ENCODE measurements at places on chromosomes 7 and 10.

- no peak for DNase-seq
Measured at GRCh38 chr10:131725581-131726069, 175.2 kb upstream of the PPP2R2D start.

- no peak for DNase-seq
Measured at GRCh38 chr7:147584771-147585193, 1005.8 kb upstream of the C7orf33 start.

GRCh38 chr10:57638411-57638810 is 629.3 kb downstream of the IPMK start:
- DNase-seq: no peak

- DNase-seq: no peak
Measured at GRCh38 chr7:151631570-151631952, 111.9 kb upstream of the RHEB start.

DNA sequence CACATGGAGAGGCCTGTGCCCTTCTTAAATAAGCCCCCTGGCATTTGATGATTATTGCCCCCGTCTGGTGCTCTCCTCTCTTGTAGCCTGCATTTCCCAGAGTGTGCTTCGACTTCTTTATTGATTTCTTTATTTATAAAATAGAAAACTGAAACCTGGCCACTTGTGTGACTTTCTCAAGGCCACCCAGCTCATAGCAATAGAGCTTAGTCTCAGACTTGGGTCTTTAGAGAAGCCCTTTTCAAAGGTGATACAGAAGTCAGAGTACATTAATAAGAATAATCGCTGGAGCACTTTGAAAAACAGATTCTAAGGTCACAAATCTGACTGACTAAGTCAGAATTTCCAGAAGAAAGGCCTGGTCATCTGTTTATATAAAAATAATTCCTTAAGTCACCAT is 86.6 kb downstream of the NOC3L start:
- no peak for DNase-seq

DNA sequence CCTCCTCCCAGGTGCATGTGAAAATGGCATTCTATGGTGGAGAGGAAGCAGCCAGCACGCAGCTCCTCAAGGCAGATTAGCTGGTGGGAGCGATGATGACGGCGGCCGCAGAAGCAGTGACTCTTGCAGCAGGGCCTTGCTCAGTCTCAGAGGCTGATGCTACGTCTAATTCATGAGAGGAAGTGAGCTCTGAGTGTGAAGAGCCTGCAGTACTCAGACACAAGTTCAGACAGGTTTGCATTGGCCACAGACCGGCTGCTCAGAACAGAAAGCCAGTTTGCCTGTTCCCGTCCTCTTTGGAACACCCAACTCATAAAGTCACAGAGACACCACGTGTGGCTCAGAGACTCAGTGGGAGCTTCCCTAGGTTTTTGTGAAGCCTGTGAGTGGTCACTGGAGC is 136.5 kb downstream of the ADARB2 start:
- no peak for DNase-seq

GRCh38 chr10:113356794-113357680 is 195.8 kb upstream of the HABP2 start:
- no peak for DNase-seq

- no peak for DNase-seq
Measured at GRCh38 chr10:28616514-28616913, 60.8 kb upstream of the BAMBI start.

GRCh38 chr7:76069238-76069638 is 21.3 kb downstream of the MDH2 start:
- no peak for DNase-seq

DNA sequence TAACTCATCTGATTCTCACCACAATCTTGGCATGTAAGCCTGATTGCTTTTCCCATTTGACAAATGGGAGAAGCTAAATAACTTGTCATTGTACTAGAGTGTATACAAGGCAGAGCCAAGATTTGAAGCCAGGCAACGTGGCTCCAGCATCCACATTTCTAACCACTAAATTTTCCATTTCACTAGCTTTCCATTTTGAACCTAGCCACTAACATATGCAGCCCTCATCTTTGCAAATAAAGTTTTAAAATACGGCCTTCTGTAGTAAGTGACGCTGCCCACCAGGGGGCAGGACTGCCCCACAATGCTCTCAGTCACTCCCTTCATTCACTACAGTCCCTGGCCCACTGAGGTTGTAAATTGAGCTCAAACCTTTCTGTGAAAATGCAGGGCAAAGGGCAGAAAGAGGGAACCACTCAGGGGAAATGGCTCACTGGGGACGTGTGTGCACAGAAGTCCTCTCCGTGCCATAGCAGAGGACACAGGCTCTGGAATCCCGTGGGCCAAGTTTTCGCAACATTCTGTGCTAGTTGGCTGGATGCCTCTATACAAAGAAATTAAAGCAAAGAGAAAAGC is 315.7 kb downstream of the TNS3 start:
- peak; percentile 17 for DNase-seq

DNA sequence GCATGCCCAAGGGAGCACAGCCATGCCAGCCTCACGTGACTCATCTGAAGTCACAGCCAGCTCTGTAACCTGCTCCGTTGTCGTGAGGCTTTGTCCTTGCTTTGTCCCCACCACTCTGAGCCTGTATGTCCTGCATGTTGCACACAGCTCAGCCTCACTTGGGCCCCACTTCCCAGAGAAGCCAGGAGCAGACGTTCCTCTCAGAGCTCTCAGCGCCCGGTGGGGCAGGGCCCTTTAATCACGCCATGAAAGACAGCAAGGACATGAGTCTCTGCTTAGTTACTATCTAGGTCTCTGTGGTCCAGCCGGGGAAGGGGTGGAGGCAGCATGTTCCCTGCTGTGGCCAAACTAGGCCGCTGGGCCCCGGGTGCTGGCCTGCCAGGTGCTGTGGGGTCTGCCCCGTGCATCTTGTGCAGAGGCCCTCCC is 127.4 kb upstream of the FAM20C start:
- no peak for DNase-seq

DNA sequence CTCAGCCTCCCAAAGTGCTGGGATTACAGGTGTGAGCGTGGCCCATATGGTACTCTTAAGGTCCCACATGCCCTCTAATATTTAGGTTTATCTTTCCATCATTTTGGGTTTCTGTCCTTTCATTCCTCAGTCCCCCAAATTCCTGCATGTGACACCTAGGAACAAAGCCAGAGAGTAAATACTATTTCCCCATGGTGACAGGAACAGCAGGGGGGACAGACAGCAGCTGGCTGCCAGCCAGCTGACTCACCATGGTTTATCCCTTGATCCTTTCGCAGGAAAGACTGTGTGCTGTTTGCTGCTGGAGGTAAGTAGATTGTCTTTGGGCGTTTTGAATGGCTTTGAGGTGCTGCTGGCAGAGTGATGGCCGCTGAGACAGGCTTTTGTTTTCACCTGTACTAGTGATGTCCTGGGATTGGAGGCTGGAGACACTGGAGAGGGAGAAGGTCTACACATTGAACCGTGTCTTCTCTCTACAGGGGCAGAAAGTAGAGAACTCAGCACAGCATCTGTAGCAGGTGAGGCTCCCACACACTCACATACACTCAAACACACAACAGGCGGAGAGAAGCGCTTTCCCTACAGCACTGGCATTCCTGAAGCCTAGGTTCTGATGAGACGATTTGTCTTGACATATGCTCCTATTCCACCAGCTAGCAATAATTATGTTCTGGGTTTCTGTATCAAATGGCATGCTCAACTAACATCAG is 83.7 kb upstream of the EFCAB10 start:
- DNase-seq: no peak

GRCh38 chr7:111174510-111174909 is 83.6 kb downstream of the LRRN3 start:
- no peak for DNase-seq

- DNase-seq: no peak
Measured at GRCh38 chr10:75925999-75926398, 494.6 kb downstream of the LRMDA start.

GRCh38 chr7:131106681-131107336 is 220.9 kb upstream of the MKLN1 start:
- no peak for DNase-seq

GRCh38 chr10:54402576-54402975 is 398.5 kb downstream of the PCDH15 start:
- no peak for DNase-seq

DNA sequence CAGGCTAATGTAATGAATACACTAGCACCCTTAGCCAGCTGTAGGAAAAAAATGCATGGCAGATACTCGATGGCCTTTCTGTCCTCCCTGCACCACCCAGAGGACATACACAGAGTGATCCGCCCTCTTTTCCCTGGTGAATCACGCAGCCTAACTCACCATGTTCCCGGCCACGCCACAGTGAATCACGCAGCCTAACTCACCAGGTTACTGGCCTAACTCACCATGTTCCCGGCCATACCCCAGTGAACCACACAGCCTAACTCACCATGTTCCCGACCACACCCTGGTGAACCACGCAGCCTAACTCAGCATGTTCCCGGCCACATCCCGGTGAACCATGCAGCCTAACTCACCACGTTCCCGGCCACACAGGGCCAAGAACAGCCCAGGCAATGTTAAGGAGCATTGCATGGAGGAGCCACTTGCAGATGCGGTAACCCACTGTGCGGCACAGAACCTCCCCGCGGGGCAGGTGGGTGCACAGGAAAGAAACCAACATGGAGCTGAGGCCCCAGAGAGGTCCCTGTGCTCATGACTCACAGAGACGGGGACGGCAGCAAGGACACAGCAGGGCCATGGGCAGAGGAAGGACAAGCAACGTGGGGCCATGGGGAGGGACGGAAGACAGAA is 508.5 kb downstream of the DNAJB6 start:
- DNase-seq: no peak

DNA sequence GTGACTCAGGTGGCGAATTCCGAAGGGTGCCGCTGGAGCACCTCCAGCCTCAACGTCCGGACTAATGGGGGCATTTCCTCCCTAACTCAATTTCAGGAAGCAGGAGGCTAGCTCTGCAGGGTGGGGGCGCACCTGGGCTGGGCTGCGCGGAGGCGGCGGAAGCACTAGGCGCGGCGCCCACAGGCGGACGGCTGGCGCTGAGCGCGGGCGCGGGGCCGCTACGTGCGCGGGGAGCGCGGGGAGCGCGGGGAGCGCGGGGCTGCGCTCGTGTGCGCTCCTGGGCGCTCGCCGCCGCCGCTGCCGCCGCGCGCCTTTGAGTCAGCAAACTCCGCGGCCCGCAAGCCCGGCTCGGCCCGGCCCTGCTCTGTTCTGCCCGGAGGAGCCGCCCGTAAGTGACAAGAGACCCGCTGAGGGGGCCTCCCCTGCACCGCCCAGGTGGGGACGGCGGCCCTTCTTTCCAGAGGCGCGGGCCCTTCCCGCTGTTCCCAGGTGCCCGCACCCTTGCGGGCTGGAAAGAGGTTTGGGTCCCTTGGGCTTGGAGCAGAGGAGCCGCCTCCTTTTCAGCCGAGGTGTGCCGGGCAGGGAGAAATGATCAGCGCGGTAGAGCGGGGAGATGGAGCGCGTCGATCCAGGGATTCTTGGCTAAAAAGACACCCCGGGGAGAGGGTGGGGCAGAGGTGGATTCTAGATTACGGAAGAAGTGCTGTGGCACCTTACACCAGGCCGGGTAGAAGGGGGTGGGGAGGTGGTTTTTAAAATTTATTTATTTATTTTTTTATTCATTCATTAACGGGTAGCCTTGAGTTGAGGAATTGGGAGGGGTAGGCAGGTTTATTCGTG is at the start of gene SNX10:
SNX10 (plus strand) TSS at position 164 of the 840 bp plus-strand sequence. CDS start 54,581 bp downstream, outside the sequence.
- no peak for DNase-seq

GRCh38 chr7:141122736-141123135 is 48.9 kb downstream of the TMEM178B start:
- no peak for DNase-seq

- DNase-seq: no peak
Measured at GRCh38 chr7:43077285-43077684, 35.2 kb upstream of the HECW1 start.

GRCh38 chr7:130515315-130516040 is 23.6 kb downstream of the MEST start:
- DNase-seq: no peak
